Osteoblast (primary cell): ENCODE measurements at places on chromosomes 12 and 14. TPM values are rescaled to one million over a fixed set of nuclear protein-coding genes. Genes with fewer than 3 reads are reported as not detected.

Gene KLRB1
- total RNA-seq = not detected in 2 replicates

Gene COX8C
- total RNA-seq = not detected in 2 replicates

Gene PTPRR
- under 0.01 TPM in 1 of 2 replicates, not detected in the other for total RNA-seq

Gene KIF5A
- 0.29 and 0.36 TPM in 2 replicates for total RNA-seq

Gene HAL
- 0.29 and 0.36 TPM in 2 replicates for total RNA-seq

Gene PLEKHD1
- total RNA-seq = under 0.01 TPM in 2 replicates

Gene CLEC4C
- not detected in 2 replicates for total RNA-seq

Gene HOXC4
- total RNA-seq = 3.3 and 4.1 TPM in 2 replicates

Gene CLEC4A
- total RNA-seq = 0.29 and 0.72 TPM in 2 replicates

Gene TRIM9
- 0.59 and 1.1 TPM in 2 replicates for total RNA-seq

Gene NANOG
- total RNA-seq = under 0.01 TPM in 1 of 2 replicates, not detected in the other

Gene RASAL1
- total RNA-seq = not detected in 2 replicates

DNA sequence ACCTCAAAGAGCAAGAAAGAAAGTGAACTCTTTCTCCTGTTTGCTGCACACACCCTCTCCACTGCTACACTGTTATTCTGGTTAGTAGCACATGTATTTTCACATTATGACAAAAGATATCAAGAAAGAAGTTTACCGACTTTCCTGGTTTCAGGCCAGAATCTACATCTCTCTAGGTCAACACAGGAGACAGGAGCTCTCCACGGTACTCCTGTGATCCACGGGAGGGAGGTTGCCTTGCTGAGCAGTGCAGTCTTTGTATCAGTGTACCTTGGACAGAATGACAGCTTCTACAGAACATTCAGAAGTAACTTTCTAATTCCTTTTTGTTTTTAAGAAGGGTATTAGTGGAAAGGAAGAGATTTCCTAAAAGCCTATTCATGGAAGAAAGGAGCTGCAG, 805.6 kb downstream of the NRXN3 start:
- no peaks in the 10 kb centered on the region for H3K27me3 ChIP-seq
- DNase-seq = no peak

DNA sequence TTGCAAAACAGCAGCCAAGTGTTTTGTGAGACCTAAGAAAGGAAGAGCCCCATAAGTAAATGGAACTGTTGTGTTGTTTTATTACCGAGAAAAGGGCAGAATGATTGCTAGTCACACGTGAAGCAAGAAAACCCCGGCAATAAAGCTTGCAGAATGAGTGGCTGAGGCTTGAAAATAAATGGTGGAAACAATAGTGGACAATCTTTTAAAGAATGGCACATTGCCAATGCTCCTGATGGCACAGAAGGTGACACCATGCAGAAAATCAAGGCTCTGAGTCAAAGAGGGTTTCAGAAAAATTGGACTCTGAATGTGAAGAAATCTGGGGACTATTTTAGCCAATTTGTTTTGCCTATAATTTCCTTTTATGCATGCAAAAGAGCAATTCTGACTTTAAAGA, 4.0 kb upstream of the AQP2 start:
- no peaks in the 10 kb centered on the region for H3K36me3 ChIP-seq
- no peak overlapping the region for H3K4me3 ChIP-seq
- DNase-seq = peak; percentile 27
- H3K27me3 ChIP-seq = peaks cover 11% of the 10 kb centered on the region

DNA sequence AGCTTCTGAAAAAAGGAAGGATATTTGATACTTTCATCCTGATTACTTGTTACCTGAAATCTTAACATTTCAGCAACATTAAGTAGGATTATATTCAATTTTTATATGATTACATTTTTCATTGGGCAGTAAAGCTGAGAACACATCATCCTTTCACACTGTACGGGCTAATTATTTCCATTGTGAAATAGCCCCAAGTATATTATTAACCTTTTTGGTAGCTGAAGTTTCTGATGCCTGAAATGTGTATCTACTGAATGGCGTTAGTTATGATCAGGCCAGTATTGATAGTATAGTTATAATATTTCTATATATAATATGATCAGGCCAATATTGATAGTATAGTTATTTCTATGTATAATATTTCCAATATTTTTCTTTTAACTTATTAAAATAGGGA, 10.1 kb downstream of the SPATS2 start:
- H3K27ac ChIP-seq = no peak overlapping the region
- DNase-seq = no peak
- no peaks in the 10 kb centered on the region for H3K27me3 ChIP-seq
- H3K4me3 ChIP-seq = no peak overlapping the region

DNA sequence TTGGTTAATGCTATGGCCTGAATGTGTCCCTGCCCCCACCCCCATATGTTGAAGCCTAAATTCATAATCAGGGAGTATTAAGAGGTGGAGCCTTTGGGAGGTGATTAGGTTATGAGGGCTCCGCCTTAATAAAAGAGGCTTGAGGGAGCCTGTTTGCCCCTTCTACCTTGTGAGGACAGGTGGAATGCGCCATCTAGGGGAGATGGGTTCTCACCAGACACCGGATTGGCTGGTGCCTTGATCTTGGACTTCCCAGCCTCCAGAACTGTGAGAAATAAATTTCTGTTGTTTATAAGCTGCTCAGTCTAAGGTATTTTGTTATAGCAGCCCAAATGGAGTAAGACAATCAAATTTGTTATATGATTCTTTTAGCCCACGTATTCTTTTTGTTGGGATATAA, 148.3 kb downstream of the PTCSC3 start:
- no peak for DNase-seq
- no peaks in the 10 kb centered on the region for H3K4me1 ChIP-seq
- H3K27ac ChIP-seq = no peak overlapping the region
- H3K27me3 ChIP-seq = no peaks in the 10 kb centered on the region

DNA sequence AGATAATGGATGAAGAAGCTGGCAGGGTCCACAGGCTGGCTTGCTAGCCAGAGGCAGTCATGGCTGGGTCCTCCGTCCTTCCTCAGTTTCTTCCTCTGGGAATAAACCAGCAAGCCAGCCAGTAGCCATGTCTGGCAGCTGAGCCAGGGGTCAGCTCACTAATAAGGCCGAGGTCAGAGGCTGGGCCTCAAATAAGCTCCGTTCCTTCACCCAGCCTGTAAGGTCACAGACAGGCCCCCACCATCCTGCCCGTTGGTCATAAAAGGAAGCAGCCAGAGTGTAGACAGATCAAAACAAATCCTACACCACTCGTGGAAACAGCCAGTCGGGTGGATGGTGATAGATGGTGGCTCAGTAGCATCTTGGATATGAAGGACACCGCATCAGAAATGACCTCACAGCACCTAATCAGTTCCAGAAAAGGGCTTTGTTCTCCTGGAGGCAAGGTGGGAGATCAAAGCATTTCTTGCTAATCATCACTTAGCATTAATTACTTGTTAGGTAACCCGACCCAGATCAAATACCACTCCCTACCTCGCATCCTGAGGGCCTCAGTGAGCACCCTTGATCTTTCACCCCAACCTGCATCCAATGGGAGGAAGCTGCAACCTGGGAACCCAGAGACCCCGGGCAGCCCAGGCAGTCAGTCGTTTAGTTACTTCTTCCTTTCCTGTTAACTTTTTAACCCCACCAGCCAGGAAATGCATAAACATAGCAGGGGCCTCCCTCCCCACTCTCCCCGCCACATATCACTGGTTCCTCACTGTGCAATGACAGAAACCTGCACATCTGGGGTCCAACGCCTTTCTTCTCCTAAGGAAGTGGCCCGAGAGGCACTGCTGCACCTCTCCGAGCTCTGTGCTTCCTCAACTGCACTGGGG, 90.2 kb downstream of the KDM2B start:
- H3K4me1 ChIP-seq = no peaks in the 10 kb centered on the region
- no peak overlapping the region for H3K27ac ChIP-seq
- H3K27me3 ChIP-seq = no peaks in the 10 kb centered on the region
- H3K36me3 ChIP-seq = no peaks in the 10 kb centered on the region

GRCh38 chr12:6367065-6367968, 8.0 kb downstream of the SCNN1A start:
- no peak overlapping the region for H3K4me3 ChIP-seq
- H3K27me3 ChIP-seq = no peaks in the 10 kb centered on the region
- peak; percentile 88 for DNase-seq
- no peaks in the 10 kb centered on the region for H3K36me3 ChIP-seq
- H3K4me1 ChIP-seq = peaks cover 20% of the 10 kb centered on the region
- no peak overlapping the region for H3K27ac ChIP-seq

DNA sequence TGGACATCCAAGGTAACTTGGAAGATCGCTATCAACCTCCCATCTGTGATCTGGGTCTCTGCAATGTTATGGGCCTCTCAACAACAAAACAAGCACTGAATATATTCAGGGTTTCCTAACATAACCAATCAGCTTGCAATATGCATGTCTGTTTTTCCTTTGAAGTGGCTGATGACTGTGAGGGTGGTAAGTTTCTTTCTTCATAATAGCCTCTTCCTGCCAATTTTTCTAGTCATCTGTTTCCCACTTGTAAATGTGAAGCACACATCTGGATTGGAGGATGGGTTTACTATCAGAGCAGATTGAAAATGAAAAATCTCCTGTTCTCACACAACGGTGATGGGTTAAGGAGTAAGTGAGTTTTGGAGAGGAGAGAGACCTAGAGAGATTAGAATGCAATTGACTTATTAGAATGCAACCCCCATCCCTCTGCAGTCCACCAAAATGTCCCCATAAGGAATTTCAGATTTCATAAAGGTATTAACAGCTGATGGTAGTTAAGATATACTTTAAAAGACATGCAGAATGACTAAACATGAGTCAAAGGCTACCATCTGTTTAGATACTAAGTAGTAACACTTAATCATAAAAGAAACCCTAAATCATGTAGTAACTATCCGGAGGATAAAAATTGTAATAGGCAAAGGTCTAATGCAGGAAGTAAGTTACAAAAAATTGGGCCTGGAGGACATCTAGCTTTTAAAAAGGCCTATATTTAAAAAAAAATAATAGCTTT, 58.4 kb upstream of the SAV1 start:
- H3K36me3 ChIP-seq = peaks cover 62% of the 10 kb centered on the region
- H3K4me1 ChIP-seq = peaks cover 18% of the 10 kb centered on the region
- DNase-seq = peak; percentile 53
- H3K27me3 ChIP-seq = no peaks in the 10 kb centered on the region

DNA sequence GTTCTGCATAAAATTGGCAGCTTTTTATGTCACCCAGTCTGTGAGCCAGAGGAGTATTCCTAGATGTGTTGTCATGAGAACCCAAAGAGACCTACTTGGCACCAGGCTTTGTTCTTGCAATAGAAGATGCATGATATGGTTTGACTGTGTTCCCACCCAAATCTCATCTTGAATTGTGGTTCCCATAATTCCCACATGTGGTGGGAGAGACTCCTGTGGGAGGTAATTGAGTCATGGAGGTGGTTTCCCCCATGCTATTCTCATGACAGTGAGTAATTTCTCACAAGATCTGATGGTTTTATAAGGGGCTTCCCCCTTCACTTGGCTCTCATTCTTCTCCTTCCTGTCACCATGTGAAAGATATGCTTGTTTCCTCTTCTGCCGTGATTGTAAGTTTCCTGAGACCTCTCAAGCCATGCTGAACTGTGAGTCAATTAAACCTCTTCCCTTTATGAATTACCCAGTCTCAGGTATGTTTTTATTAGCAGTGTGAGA, 572.0 kb upstream of the ATP2B1 start:
- H3K27ac ChIP-seq = no peak overlapping the region
- no peak overlapping the region for H3K4me3 ChIP-seq
- no peaks in the 10 kb centered on the region for H3K36me3 ChIP-seq
- no peaks in the 10 kb centered on the region for H3K27me3 ChIP-seq

DNA sequence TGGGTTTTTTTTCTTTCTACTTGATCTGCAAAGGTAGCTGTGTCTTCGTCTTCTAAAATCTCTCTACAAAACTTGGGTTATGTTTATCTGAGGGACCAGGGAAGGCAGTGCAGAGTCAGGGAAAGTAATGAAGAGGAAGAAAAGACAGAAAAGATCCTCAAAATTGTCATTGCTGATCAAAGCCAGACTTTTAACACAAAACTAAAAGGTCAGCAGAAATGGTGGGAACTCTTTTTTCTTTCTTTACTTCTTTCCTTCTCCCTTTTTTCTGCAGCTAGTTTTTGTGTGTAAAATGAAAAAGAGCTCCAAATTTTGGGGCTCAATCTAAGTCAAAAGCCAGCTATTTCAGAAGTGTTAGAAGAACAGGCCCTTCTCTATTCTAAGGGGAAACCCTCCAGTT, 11.9 kb downstream of the DPF3 start:
- no peak overlapping the region for H3K27ac ChIP-seq
- H3K4me3 ChIP-seq = no peak overlapping the region
- peaks cover 5% of the 10 kb centered on the region for H3K4me1 ChIP-seq
- no peaks in the 10 kb centered on the region for H3K27me3 ChIP-seq
- no peak for DNase-seq

GRCh38 chr12:40110586-40110985, 4.7 kb upstream of the SLC2A13 start:
- H3K4me3 ChIP-seq = no peak overlapping the region
- H3K27ac ChIP-seq = no peak overlapping the region
- peaks cover 7% of the 10 kb centered on the region for H3K27me3 ChIP-seq
- H3K4me1 ChIP-seq = peaks cover 6% of the 10 kb centered on the region

DNA sequence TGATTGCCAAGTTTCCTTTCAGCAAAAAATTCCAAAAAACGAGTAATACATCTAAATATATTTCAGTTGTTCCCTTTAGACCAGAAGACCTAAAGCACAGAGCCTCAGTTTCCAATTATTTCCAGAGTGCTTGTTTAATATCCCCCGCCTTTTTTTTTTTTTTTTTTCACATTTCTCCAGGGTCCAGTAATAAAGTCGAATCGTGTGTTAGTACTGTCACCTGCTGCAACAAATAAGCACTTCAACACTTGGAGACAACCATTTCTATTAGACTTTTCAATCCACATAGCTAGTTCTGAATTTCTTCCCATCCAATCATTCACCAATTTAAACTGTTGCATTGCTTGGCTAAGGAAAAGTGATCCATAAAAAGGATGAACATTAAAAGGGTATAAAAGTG, 13.6 kb downstream of the PDE6H start:
- DNase-seq = no peak
- H3K4me3 ChIP-seq = no peak overlapping the region
- H3K27me3 ChIP-seq = no peaks in the 10 kb centered on the region
- no peak overlapping the region for H3K27ac ChIP-seq
- H3K36me3 ChIP-seq = no peaks in the 10 kb centered on the region

DNA sequence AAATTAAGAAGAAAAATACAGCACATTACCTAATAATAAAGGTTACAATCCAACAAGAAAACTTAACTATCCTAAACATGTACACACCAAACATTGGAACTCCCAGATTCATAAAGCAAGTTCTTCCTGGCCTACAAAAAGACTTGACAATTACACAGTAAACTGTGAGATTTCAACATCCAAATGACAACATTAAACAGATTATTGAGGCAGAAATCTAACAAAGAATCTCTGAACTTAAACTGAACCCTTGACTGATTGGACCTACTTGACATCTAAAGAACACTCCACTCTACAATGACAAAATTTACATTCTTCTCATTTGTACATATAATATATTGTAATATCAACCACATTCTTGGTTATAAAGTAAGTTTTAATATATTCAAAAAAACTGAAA, 1341.3 kb downstream of the LRFN5 start:
- no peak for DNase-seq
- H3K4me1 ChIP-seq = no peaks in the 10 kb centered on the region
- H3K36me3 ChIP-seq = no peaks in the 10 kb centered on the region
- H3K27me3 ChIP-seq = no peaks in the 10 kb centered on the region
- H3K4me3 ChIP-seq = no peak overlapping the region

- no peaks in the 10 kb centered on the region for H3K27me3 ChIP-seq
- DNase-seq = no peak
- H3K4me3 ChIP-seq = no peak overlapping the region
- H3K36me3 ChIP-seq = peaks cover 6% of the 10 kb centered on the region
- no peaks in the 10 kb centered on the region for H3K4me1 ChIP-seq
Observed at GRCh38 chr12:42534184-42534838, 55.2 kb downstream of the PRICKLE1 start.
